ENCODE measurements at places on chromosomes 6 and 20.

GRCh38 chr6:113824411-113824810 lies 32.7 kb upstream of the MARCKS start:
- DNase-seq, result no peak

- no peak for DNase-seq
Measured at GRCh38 chr20:22490287-22491193, 93.8 kb downstream of the FOXA2 start.

DNA sequence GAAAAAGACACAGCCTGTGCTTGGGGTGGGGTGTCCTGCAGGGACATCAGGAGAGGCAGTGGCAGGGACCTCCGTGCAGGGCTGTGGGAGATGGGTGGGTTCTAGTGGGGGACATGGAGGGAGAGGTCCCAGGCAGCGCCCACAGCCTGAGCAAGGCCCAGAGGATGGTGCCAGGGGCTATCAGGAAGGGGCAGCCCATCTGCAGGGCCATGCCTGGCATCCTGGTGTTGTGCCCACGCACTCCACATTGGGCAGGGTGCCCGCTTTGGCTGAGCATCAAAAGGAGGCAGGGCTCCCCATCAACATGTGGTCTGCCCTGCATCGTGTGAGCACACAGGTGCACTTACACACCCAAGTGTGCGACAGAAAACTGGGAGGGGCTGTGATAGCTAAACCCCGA lies 184.3 kb upstream of the SNX9 start:
- DNase-seq, result no peak

GRCh38 chr20:4545526-4545925 lies 176.2 kb upstream of the PRND start:
- no peak for DNase-seq

DNA sequence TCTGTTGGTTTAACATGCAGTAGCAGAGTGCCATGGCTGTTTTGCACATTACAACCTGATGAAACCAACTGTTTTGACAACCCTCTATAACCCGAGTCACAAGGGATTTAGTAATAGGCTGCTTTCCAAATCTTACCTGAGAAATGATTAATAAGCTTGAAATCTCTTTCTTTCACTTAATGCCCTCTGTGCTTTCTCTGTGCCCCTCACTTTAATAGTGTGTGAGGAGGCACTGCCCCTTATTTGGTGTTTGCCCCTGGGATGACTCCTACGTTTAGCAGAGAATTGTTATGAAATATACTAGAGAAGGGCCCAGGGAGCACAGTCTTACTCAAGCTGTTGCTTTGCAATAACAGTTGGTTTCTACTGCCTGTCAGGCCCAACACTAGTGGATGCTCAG lies 31.0 kb upstream of the PTCHD4 start:
- DNase-seq, result no peak

GRCh38 chr6:1324936-1325335 lies 13.0 kb downstream of the FOXQ1 start:
- DNase-seq, result no peak

DNA sequence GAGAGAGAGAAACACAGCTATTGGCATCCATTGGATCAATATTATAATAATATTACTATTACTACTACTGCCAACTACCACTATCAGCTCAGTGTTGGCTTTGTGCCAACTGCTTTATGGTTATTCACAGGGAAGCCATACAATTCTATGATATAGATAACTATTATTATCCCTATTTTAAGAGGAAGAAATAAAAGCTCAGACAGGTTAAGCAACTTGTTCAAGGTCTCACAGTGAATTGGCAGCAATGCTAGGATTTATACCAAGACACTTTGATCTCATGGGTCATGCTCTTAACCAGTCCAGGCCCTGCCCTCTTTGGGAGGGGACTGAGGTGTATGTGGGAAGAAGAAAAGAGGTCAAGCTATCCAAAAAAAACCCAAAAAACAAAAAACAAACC lies 82.0 kb upstream of the TRAF3IP2 start:
- DNase-seq, result peak; percentile 37

- no peak for DNase-seq
Measured at GRCh38 chr6:27297857-27298730, 14.0 kb downstream of the POM121L2 start.

- DNase-seq, result no peak
Measured at GRCh38 chr6:100105919-100106529, 112.0 kb upstream of the MCHR2 start.

DNA sequence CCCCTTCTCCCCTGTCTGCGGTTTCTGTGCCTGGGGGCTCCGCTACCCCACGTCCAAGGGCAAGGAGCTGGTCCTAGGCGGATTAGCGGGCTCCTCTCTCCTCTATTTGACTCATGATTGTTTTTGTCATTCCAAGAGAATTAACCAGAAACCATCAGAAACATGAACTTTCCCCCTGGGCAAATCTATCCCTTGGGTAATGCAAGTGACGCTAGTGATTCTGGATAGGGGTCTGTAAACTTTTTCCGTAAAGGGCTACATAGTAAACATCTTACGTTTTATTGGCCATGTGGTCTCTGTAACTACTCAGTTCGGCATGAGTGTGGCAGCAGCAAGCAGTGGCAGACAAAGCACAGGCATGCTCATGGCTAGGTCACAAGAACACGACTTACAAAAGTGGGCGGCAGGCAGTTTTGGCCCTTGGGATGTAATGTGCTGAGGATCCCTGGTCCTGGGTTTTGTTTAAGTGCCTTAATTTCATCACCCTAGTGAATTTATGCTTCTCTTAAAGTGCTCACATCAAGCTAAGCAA lies 654 bp downstream of the CST11 start:
- DNase-seq, result no peak

DNA sequence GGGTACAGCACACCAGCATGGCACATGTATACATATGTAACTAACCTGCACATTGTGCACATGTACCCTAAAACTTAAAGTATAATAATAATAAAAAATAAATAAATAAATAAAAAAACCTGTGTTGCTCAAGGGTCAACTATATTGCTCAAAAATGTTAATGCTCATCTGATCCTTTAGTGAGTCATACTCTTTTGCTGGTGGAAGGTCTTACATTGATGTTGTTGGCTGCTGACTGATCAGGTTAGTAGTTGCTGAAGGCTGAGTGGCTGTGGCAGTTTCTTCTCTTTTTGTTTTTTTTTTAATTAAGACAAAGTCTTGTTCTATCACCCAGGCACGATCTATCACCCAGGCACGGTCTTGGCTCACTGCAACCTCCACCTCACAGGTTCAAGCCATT lies 29.6 kb upstream of the SMIM26 start:
- no peak for DNase-seq

DNA sequence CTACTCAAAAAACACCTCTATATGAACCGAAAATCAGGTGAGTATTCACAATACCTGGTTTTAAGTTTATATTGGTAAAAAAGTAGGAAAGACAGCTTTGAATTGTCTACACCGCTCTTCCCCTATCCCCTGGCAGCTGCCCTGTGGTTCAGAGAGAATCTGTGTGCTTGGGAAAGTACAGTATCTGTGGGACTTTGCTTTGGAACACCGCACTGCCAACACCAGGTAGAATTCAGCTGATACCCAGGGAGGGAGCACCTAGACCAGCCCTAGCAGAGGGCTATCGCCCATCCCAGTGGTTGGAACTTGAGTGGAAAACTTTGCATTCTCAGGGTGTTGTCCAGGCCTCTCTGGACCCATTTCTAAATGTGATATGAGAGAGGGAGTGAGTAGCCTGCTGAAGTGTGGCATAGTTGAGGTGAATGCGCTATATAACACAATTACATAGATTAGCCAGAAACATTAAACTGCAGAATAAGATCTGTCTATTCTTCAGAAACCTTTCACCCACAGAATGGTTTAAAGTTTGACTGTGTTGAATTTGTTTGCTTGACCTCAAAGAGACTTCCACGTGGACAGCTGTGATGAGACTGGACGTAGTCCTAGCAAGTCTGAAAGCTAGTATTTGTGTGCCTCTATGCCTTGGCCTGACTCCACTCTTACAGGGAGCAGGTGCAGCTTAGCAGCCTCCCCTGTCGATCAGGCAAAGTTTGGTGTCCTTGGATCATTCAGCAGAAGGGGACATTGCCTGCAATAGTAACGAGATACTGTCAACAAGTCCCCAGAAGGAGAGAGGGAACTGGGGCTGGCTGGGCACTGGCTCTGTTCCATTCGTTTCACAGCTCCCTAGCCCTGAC lies 11.5 kb upstream of the MPC1 start:
- DNase-seq, result no peak

DNA sequence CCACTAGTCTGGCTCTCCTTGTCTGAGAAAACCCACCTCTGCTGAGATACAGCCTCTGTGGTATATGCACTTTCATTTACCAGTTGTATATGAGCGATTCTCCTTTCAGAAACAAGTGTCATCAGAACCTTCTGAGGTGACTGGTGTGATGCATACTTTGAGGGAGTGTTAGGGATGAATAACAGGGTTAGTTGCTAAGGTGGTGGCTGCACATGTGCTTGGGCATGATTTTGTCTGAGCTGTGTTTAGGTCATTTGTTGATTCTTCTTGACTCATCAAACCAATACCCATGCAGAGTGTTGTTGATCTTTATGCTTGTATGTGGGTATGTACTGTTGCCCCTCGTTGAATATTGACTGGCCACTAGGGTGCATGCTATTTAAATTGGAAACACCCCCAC lies 25.7 kb downstream of the DTD1 start:
- DNase-seq, result no peak

DNA sequence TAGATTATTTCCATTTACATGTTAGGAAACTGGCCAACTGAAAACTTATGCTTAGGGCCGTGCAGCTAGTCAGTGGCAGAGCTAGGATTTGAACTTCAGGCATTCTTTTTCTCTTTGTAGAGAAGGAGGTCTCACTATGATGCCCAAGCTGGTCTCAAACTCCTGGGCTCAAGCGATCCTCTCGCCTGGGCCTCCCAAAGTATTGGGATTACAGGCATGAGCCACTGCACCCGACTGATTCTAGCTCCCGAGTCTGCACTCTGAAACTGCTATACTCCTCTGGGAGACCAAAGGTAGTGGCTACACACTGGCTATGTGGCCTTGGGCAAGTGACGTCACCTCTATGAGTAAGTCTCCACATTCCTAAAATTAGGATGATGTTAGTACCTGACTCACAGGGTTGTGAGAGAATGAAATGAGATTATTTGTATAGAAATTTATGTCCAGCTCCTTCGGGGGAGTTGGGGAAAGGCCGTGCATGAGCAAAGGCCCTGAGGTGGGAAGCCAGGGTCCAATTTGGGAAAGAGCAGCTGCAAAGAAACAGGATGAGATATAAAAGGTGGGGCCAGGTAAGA lies 6.4 kb downstream of the PLTP start:
- no peak for DNase-seq

DNA sequence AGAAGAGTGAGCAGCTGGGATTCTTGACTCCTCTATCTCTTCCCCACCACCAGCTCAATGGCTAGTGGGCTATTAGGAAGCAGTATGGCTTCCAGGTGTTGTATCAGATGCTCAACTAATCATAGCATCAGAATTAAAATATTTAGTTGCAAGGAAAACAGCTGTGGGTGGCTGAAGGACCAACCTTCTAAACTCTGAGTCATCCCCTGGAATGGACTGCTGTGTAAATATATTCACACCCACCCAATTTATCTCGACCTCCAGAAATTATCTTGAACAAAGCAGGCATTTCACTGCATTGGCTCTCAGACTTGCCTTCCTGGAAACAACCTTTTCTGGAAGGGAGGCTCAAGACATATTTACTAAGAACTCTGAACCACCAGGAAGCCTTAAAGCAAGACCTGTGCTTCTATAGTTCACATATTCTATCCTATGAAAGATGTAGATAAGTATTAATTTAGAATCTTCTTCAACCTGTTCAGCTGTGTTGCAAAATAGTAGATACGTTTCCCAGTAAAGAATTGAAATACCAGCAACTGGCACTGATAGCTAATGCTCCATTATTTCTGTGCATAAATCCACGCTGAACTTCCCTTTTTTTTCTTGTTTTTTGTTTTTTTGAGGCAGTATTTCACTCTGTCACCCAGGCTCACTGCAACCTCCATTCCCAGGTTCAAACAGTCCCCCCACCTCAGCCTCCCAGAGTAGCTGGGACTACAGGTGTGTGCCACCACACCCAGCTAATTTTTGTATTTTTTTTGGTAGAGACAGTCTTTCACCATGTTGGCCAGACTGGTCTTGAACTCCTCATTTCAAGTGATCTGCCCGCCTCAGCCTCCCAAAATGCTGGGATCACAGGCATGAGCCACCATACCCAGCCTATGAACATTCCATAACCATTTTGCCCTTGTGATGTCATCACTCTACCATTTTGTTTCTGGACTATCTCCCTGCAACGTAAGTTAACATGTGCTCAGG lies 56.9 kb upstream of the CD2AP start:
- DNase-seq, result no peak

- no peak for DNase-seq
Measured at GRCh38 chr20:11207749-11208502, 534.1 kb upstream of the JAG1 start.

- no peak for DNase-seq
Measured at GRCh38 chr20:59385480-59385879, 85.1 kb downstream of the EDN3 start.

GRCh38 chr20:14543040-14543439 lies 205.6 kb upstream of the FLRT3 start:
- no peak for DNase-seq

GRCh38 chr20:2602046-2602735 lies 50.2 kb upstream of the NOP56 start:
- DNase-seq, result no peak

- DNase-seq, result no peak
Measured at GRCh38 chr6:158445426-158446085, 114.3 kb upstream of the TMEM181 start.

GRCh38 chr20:39855799-39856198 lies 833.2 kb downstream of the MAFB start:
- DNase-seq, result no peak

GRCh38 chr20:24160563-24161281 lies 172.1 kb upstream of the GGTLC1 start:
- no peak for DNase-seq

GRCh38 chr6:40754461-40755045 lies 167.4 kb upstream of the LRFN2 start:
- no peak for DNase-seq

DNA sequence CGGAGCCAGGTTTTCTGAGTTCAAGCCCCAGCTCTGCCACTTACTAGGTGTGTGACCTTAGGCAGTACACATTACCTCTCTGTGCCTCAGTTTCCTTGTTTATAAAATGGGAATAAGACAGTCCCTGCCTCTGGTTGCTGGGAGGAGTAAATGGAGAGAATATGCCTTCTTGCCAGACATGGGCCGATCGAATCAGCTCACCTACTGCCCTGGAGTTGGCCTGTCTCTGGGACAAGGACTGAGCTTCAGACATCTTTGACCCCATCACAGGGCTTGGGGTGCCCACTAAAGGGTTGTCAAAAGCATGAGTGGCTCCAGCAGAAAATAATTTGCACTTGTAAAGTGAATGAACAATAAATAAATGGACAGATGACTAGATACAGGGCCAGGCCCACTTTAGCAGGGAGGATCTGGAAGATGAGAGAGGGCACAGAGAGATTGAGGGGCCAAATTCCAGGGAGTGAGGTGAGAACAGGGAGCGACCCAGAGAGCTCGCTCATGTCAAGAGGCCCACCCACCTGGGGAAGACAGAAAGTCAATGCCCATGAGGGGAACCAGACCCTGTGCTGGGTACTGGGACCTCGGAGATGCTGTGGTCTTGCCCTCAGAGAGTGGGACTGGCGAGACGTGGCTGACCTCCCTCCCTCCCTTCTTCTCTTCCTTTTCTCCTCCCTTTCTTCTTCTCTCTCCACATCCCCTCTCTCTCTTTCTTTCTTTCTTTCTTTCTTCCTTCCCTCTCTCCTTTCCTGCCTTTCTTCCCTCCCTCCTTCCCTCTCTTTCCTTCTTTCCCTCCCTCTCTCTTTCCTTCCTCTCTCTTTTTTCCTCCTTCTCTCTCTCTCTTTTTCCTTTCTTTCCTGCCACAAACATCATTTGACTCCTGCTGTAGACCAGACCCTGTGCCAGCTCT lies 3.9 kb upstream of the BPIFA2 start:
- peak; percentile 72 for DNase-seq

- DNase-seq, result no peak
Measured at GRCh38 chr6:23790756-23791155, 335.3 kb upstream of the NRSN1 start.

All from vagina (tissue), 2 donors.